ENCODE measurements at places on chromosomes 1 and 21.

GRCh38 chr1:115536279-115536816 lies 105.4 kb upstream of the VANGL1 start:
- DNase-seq, result no peak

DNA sequence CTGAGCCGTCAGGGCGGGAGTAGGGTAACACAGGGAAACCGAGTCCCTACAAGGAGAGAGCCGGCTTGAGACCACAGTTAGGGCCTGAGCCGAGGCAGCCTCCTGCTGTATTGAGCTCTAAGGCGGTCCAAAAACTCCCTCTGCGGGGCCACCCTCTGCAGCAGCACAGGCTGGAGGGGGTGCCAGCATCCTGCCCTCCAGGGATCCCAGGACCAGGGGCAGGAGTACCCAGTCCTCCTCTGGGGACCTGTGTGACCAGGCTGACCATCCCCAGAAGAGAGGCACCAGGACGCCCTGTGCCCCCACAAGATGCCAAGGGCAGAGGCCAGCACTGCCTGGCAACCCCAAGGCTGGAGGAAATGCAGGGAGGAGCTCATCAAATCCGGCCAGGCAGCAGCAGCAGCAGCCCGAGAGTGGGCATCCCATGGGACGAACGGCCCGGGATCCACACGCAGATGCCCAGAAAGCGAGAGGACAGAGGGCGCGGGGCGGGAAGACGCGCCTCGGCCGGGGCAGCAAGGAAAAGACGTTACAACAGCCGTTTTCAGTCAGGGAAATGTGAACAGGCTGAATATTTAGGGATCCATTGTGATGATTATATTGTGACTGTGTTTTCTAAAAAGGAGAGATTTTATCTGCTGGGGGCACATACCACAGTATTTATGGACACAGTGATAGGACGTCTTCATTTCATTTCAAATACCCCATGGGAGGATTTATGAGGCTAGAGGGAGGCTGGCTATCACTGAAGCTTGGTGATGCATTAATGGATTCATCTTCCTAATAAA lies 57.1 kb upstream of the COL18A1 start:
- DNase-seq, result no peak

DNA sequence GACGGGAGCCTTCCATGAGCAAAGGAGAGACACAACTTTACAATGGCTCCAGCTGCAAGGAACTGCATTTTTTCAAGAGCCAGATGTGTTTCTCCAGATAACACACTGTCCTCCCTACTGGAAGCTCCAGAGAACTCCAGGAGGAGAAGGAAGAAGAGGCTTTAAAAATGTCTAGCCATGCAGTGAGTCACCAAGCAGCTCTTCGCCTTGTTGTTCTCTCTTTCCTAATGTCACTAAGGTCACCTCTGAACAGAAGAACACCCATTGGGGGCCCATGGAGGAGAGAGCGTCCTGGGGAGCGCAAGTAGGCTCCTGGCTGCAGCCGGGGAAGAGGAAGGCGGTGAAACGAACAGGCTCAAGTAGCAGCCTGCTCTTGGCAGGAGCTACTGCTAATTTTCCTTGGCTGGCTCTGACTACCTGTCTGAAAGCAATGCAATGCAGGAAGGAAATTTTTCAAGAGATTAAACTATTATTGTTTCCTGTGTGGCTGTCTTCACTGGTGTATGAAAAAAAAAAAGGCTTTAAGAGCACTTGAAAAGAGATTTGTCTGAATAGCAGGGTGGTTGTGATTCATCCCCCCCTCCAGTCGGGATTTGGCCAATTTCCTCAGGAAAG lies 321.9 kb downstream of the SETD4 start:
- DNase-seq, result no peak

DNA sequence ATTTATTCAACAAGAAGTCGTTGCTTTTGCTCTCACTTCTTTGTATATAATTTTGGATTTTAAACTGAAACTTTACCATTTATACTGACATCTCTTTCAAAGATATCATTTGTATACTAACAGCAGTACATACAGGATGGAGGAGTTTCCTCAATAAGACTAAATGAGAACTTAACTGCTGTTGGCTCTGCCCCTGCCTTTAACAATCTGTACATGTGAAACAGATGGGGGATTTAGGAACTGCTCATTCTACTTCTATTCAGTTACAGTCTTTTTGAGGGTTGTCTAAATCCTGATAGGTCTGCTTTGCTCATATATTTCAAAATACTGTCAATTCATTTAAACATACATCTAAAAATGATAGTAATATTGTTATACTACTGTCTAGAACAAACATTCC lies 663.2 kb downstream of the ADGRL2 start:
- no peak for DNase-seq

GRCh38 chr1:91851130-91852010 lies 34.6 kb downstream of the TGFBR3 start:
- DNase-seq, result no peak

GRCh38 chr1:193656841-193657240 lies 470.4 kb upstream of the B3GALT2 start:
- DNase-seq, result no peak

DNA sequence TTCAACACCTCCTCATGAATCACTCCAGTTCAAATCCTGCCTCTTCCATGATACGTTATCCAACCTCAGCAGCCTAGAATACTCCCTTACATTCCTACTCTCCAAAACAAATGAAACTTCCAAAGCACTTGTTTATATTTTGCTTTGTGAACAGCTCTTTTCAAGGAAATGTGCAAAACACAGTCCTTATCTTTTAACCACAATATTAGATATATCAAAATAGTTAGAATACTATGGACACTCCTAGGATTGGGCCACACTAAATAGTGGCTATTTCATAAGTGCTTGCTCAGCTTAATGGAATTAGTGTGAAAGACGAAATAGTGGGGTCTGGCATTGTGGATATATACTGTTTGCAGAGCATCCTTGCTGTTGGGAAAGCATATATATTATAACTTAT lies 173.5 kb downstream of the ZC3H11B start:
- DNase-seq, result no peak

GRCh38 chr1:247459507-247459906 lies 1.6 kb upstream of the OR2B11 start:
- no peak for DNase-seq

- DNase-seq, result no peak
Measured at GRCh38 chr1:215418876-215419447, 148.1 kb upstream of the KCTD3 start.

DNA sequence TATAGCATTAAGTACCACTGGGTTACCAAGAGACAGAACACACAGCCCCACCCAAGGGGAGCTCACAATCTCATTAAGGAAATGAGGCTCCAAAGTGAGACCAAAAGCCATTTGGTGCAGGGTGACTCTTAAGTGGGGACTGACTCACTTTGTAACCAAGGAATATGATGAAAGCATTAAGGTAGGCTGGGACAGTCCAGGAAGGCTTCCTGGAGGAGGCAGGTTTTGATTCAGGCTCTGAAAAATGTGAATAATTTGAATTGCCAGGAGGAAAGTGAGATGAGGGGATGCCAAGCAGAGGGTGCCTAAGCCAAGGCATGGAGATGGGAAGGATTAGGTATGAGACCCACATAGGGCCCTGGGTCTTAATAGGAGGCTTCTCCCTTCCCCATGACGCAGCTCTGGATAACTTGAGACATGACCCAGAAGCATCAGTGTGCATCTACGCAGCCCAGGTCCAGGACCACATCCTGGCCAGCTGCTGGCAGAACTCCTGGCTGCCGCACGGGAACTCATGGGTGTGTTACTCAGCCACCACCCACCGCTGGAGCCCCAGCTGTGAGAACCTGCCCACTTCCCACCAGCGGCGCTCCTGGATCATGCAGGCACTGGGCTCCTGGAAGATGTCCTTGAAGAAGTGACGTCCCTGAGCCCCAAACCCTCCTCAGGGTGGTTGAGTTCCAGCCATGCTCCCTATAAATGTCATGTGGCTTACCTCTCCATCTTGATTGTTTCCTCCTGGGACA lies 5.9 kb upstream of the TTC4 start:
- no peak for DNase-seq

GRCh38 chr1:217599154-217599553 lies 31.7 kb downstream of the GPATCH2 start:
- DNase-seq, result no peak

- DNase-seq, result no peak
Measured at GRCh38 chr1:201489643-201490261, 17.2 kb downstream of the CSRP1 start.

- no peak for DNase-seq
Measured at GRCh38 chr1:96002969-96003964, 718.3 kb upstream of the PTBP2 start.

- DNase-seq, result no peak
Measured at GRCh38 chr1:81113688-81114087, 687.0 kb upstream of the ADGRL2 start.

DNA sequence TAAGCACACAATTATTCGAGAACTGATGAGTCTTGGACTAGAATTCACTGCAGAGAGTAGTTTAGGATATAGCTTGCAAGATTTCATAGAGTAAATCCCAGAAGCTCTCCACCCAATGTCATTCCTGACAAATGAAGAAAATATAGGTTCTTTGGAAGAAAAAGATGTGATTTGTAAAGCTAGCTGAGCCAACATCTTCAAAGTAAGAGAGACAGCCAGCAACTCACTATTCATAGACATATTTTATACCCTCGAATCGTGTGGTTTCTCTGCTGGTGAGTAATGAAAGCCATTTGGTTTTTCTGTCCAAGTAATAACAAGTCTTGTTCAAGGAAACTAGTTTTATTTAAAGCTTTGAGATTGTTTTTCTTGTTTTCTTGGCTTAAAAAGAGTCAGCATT lies 165.7 kb upstream of the SYT6 start:
- DNase-seq, result no peak

DNA sequence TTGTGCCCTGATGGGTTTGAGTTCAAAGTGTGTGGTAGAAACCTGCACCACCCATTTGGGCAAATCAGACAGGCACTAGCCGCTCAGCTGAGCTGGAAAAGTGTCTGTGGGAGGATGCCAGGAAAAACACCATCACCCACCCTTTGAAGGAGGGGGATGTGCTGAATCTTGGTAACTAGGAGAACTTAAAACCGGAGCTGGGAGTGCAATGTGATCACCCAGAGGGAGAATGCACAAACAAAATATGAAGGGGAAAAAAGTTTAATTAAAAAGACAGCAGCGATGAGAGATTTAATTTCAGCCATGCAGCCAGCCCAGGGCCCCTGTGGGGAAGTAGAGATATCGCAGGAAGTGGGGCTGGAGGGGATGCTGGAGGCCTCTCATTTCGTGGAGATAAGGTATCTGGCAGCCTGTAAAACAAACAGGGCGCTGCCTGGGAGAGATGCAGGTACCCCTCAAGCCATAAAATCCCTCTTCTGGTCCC lies 86.8 kb upstream of the BCAR3 start:
- no peak for DNase-seq

DNA sequence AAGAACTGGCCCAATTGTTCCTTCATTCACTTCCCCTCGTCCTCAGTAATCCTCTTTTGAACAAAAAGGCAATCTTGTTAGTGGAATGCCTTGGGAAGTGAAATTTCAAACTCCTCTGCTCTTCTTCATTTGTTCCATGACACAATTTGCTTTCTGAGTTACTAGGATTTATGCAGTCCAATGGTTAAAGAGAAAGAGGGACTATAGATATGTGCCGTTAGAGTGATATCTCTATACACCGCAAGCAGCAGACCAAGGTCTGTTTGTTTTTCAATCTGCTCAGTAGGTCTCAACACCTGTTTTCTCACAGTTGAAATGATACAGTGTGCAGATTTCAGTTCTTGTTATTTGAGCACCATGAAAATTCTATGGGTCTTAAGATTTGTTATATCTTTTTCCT lies 244.0 kb downstream of the DNM3 start:
- no peak for DNase-seq

DNA sequence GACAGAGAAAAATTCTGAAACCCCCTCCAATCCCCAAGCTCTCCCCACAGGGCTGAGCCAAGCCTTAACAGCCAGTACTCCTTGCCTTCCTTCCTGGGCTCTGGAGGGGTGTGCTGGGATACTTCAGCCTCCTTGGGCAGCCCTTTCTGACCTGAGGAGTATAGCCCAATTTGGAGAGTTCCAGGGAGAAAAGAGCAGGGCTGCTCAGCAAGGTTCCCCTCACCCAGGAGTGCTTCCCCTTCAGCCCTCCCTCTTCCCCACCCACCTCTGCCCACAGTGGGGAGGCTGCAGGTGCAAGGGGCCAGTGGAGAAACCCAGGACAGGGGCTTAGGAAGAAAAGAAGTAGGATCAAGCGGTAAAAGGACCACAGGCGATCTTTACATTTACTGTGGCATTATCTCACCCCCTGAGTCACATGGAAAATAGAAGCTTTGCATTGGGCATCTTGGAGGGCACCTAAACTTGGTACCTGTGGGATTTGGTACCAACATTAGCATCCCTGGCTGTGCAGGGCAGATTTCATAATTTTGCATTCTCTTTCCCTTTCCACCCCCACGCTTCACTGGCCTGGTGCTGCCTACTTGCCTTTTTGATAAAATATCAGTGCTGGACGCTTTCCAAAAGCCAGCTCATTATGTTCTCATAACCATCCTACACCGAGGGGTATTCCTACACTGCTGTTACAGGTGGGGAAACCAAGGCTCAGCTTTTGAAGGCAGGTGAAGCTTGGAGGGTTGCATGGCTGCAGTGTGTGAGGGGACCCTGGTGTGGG lies 2.8 kb upstream of the ADORA1 start:
- no peak for DNase-seq

DNA sequence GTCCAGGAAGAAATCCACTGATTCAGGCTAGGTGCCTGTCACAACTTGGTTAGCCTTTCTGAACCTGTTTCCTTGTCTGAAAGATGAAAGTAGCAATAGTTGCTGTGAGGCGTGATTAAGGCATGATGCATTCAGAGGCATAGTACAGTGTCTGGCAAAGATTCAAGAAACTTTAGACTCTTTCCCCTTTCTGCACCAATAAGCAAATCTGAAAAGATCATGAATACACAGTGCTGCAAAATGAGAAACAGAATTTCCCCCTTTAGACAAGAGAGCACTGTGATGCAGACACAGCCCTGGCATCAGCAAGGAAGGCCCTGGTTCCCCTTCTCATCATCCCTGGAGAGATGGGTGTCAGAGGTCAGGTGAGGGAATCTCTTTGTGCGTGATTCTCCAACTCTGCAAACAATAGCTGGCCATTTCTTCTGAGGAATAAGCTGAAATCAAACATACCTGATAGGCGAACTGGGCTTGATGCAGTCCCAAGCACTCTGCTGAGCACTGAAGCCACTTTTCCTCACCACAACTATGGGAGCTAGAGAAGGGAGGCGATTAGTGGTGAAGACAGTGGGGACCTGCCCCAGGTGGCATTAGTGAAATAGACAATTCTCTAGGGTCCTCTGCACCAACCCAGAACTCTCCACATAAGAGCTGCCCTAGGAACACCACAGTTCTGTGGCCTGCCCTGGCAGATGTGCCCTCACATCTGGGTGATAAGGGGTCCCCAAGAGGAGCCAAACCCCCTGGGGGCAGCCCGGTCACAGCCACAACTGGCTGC lies 41.7 kb downstream of the ITPKB start:
- no peak for DNase-seq

Data from stimulated activated CD4-positive, alpha-beta T cell treated with anti-CD3 and anti-CD28 coated beads, Interleukin-1b, Interleukin-23, amount 100 ng/mL, for 24 hours (primary cell).